Mesothelial cell of epicardium (in vitro differentiated cells): ENCODE measurements at places on chromosomes 5 and 9. TPM values are rescaled to one million over a fixed set of nuclear protein-coding genes. Genes with fewer than 3 reads are reported as not detected.

- H3K4me1 ChIP-seq: no peaks in the 10 kb centered on the region
- DNase-seq: no peak
- peaks cover 9% of the 10 kb centered on the region for H3K36me3 ChIP-seq
- H3K27ac ChIP-seq: no peak within 1 kb of the TSS
- H3K4me3 ChIP-seq: no peak within 1 kb of the TSS
- no peaks in the 10 kb centered on the region for H3K27me3 ChIP-seq
Measured at GRCh38 chr5:141369994-141370848, at the start of gene PCDHGB3. Gene PCDHGB3 (plus strand): TSS chr5:141370242. CDS start chr5:141370395, 153 bp downstream.

GRCh38 chr9:129934041-129934591, 98.9 kb downstream of the USP20 start:
- peak overlapping the region; percentile 80 for H3K27ac ChIP-seq
- H3K4me3 ChIP-seq: no peak overlapping the region
- H3K27me3 ChIP-seq: no peaks in the 10 kb centered on the region
- H3K36me3 ChIP-seq: no peaks in the 10 kb centered on the region
- no peak for DNase-seq
- H3K4me1 ChIP-seq: peaks cover 38% of the 10 kb centered on the region

- H3K4me3 ChIP-seq: no peak overlapping the region
- H3K27ac ChIP-seq: no peak overlapping the region
- peaks cover 75% of the 10 kb centered on the region for H3K27me3 ChIP-seq
- H3K36me3 ChIP-seq: no peaks in the 10 kb centered on the region
Measured at GRCh38 chr9:131277287-131277909, 1.1 kb upstream of the FAM78A start.

DNA sequence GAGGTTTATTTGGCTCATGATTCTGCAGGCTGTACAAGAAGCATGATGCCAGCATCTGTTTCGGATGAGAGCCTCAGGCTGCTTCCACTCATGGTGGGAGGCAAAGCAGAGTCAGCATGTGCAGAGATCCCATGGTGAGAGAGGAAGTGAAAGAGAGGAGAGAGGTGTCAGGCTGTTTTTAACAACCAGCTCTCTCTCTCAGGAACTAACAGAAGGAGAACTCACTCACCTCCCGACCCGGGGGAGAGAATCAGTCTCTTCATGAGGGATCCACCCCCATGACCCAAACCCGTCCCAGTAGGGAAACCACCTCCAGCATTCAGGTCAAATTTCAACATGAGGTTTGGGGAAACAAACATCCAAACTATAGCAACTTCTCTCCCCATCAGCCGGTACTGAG, 187.7 kb downstream of the ENC1 start:
- no peak overlapping the region for H3K4me3 ChIP-seq
- no peaks in the 10 kb centered on the region for H3K27me3 ChIP-seq
- H3K4me1 ChIP-seq: peaks cover 10% of the 10 kb centered on the region
- H3K27ac ChIP-seq: no peak overlapping the region

- no peaks in the 10 kb centered on the region for H3K27me3 ChIP-seq
- no peaks in the 10 kb centered on the region for H3K36me3 ChIP-seq
- no peak overlapping the region for H3K4me3 ChIP-seq
- H3K27ac ChIP-seq: peak overlapping the region; percentile 62
- peaks cover 38% of the 10 kb centered on the region for H3K4me1 ChIP-seq
Measured at GRCh38 chr9:86983620-86984259, 36.4 kb upstream of the GAS1 start.

GRCh38 chr9:95778957-95779356, 96.5 kb upstream of the ERCC6L2 start:
- H3K36me3 ChIP-seq: no peaks in the 10 kb centered on the region
- H3K4me1 ChIP-seq: peaks cover 3% of the 10 kb centered on the region
- H3K4me3 ChIP-seq: no peak overlapping the region
- peaks cover 6% of the 10 kb centered on the region for H3K27me3 ChIP-seq
- no peak for DNase-seq

The SV2C gene
- total RNA-seq: 0.02 to 0.18 TPM (median 0.05 TPM) in 3 replicates

The SIT1 gene
- not detected in 3 replicates for total RNA-seq

- H3K27ac ChIP-seq: no peak overlapping the region
- no peak for DNase-seq
- H3K36me3 ChIP-seq: no peaks in the 10 kb centered on the region
- no peaks in the 10 kb centered on the region for H3K27me3 ChIP-seq
- peaks cover 5% of the 10 kb centered on the region for H3K4me1 ChIP-seq
Measured at GRCh38 chr9:132849185-132849706, 28.8 kb downstream of the AK8 start.

The HMCN2 gene
- 5.8 to 6.5 TPM (median 6.0 TPM) in 3 replicates for total RNA-seq

DNA sequence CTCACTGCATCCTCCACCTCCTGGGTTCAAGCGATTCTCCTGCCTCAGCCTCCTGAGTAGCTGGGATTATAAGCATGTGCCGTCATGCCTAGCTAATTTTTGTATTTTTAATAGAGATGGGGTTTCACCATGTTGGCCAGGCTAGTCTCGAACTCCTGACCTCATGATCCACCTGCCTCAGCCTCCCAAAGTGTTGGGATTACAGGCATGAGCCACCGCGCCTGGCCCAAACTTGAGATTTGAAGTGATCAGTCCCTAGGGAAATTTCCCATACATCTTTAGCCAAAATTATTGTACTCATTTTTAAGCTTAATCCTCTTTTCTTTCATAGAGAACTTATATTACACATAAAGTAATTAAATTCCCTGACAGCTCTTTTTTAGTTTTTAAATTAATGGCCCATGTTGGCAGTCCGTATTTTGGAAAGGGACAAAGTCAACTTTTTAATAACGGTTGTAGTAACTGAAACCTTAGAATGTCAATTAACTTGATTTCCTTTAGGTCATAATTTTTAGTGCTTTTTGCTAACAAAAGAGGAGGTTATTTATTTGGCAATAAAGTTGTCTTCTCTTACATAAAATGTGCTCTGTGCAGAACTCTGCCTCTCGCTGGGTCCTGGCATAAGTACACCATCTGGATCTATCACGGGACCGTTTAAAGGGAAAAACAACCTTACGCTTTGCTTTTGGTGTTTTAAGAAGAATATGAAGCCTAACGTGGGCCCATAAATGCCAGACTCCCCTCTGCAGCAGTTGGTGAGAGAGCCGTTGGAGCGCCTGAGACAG, 142.3 kb upstream of the OTULINL start:
- peaks cover 40% of the 10 kb centered on the region for H3K4me1 ChIP-seq
- H3K27ac ChIP-seq: peak overlapping the region; percentile 99
- DNase-seq: no peak
- H3K27me3 ChIP-seq: no peaks in the 10 kb centered on the region
- H3K36me3 ChIP-seq: peaks cover 30% of the 10 kb centered on the region
